ENCODE measurements at places on chromosomes 5 and 9.

GRCh38 chr5:160297004-160297403 is 15.4 kb downstream of the CCNJL start:
- DNase-seq: no peak

DNA sequence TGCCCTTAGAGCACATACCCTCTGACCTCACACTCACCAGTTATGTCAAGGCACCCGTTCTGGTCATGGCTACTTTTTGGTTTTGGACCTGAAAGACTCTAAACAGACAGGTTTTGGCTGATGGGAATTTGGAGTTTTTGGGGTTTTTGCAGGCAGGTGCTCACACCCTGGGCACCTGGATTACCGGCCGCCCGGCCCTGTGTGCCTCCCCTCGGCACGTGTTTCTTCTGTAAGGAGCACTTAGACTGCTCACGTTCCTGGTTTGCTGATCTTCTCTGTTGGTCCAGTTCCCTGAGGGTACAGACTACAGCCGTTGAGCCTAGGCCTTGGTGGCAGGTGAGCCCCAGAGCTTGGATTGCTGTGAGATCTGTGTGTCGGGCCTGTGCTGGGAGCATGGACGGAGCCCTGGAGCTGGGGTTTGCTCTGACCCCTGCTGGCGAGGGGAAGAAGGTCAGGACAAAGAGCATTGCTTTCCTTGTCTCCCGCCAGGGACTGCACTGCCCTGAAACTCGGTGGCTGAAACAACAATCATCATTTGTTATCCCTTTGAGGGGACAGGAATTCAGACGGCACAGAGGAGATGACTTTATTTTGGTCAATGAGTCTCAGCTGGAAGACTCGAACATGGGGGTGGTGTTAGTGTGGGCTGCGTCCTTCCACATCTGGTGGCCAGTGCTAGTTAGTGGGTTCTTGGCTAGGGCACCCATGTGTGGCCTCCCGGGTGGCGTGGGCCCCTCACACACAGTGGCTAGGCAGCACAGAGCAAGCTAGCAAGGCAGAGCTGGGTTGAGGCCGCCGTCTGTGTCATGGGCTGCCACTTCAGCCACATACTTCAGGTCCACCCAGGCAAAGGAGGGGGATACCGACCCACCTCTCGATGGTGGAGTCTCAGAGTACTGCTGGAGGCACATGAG is 76.4 kb downstream of the EHMT1 start:
- peak; percentile 88 for DNase-seq

DNA sequence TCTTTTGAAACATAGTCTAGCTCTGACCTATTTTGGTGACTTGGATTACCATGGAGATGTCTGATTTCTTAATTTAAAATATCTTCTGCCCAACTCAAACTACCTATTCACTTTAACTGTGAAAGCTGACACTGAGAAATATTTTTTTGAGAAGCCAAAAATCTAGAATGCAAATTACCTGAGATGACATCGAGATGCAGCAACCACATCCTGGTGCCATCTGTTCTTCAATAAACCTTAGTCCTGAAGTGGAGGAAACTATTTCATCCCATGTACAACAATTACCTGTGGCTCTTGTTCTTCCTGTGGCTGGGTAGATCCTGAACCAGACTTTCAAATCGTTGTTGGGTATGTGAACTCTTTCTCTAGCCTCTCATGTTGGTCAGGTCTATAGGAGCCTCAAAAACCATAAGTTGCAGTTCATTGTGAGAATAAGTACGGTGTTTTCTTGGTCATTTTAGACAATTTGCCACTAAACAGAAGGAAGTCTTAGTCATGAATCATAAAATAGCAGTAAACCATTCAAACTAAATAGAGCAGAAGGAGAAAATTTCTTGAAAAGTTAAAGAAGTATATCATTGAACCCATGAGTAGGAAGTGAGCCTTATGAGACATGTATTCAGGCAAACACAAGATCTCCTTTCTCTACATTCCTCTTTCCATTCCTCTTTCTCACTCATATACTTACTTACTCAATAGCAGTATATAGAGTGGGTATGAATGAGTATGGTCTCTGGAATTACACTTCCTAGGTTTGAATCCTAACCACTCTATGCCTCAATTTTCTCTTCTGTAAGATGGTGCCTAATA is 176.0 kb downstream of the HMHB1 start:
- DNase-seq: no peak

DNA sequence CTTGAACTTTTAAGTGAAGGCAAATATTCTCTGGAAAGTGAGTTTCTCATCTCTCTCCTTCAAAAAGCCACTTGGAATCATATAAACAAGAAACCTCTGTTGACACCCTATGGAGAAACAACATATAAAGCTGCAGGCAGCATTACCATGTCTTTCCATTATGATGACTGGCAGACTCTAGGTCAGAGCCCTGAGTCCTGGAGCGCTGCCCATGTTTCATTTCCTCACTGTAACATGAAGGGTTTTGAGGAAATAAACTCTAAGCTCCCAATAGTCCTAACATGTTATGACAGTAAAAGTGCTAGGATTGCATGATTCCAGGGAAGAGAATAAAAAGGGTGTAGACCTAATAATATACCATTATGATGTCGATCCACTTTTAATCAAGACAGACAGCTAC is 220.6 kb downstream of the CTNND2 start:
- no peak for DNase-seq

- peak; percentile 85 for DNase-seq
These were observed 15.5 kb upstream of the GLRX start for GRCh38 chr5:95838001-95838520.

DNA sequence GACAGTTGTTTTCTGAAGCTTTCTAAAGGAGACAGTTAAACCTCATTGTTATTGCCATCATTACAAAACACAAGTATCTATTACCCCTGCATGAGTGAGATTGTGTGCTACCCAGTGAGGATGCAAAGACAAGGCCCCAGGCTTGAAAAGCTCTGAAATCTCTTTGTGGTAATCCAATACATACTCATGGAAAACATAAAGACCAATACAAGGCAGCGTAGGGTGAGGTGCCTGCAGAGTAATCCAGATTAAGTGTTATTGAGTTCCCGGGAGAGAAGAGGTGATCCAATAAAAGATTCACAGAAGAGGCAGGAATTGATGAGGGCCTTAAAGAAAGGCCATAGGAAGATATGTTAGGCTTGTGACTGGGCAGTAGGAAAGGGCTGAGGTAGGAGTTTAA is 150.1 kb downstream of the MEF2C start:
- DNase-seq: no peak

DNA sequence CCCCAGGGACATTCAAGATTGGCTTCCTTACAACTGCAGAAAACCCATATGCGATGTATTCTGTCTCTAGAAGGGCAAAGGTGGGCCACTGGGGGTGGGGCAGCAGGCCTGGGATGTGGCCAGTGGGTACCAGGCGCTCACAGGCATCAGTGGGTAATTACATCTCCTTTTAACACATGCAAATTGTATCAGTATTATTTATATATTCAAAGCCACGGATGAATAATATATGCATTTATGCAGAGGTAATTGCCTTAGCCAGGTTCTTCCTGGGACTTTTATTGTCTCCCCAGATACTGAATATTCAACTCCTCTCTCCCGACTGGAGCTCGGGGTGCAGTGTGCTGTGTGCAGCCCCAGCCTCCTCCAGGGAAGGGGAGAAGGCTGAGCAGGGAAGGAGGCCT is 109.4 kb upstream of the MVB12B start:
- DNase-seq: no peak

GRCh38 chr5:33457126-33457525 is 16.4 kb downstream of the TARS1 start:
- no peak for DNase-seq

DNA sequence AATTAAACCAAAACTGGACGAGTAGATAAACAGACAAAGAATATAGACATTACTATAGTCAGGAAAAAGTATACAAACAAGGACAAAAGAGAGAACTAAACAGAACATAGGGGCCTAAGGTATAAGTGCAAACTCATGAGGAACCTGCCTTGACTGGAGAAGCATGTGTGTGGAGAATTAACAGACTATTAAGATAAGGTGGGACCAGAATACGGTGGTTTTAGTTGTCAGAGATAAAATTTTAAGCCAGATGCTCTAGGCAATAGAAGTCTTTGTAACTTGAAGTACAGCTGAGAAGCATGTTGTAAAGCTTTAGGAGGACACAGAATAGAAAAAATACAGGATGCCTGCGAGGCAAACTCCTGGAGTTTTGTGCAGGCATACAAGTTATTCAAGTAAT is 707.1 kb downstream of the PTPRD start:
- DNase-seq: no peak

DNA sequence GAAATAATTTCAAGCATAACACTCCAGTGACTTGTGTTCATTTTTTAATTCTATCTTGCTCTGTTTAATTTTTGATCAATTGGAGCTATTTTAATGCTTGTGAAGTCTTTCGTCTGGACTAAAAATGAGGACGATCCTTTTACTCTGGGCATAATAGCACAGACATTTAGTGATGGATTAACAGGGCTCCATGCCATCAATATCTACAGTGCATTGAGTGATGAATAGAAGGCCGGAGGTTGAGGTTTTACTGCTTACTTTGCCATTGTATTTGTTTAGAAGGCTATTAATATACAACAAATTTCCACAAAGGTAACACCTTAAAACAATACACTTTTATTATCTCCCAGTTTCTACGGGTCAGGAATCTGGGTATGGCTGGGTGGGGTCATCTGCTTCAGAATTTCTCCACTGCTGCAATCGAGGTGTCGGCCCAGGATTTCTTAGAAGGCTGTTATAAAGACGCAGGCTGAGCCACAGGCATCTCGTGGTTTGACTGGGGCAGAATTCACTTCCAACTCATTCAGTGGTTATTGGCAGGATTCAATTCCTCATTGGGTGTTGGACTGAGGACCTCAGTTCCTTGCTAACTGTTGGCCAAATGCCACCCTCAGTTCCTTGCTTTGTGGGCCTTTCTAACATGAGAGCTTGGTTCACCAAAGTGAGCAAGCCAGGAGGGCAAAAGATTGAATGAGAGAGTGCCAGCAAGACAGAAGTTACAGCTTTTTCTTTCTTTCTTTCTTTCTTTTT is 265.4 kb upstream of the VLDLR start:
- DNase-seq: no peak

- DNase-seq: no peak
These were observed 1393.9 kb upstream of the C9orf72 start for GRCh38 chr9:28967226-28967625.

DNA sequence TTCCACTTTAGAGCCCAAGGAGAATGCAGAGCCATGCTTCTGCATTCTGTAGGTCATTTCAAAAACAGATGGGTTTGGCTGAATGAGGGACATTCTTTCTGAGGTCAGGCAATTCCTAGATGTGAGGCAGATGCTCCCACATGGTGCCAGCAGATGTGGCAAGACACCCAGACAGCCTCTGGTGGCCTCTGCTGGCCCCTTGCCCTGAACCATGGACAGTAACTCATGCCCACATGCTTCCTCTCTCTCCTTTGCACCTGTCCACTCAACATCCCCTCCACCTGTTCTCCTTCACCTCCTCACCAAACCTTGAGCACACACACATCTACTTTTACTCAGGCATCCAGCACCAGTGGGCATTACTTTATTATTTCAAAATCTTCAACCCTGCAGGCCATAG is 252.3 kb downstream of the DNAH5 start:
- no peak for DNase-seq

DNA sequence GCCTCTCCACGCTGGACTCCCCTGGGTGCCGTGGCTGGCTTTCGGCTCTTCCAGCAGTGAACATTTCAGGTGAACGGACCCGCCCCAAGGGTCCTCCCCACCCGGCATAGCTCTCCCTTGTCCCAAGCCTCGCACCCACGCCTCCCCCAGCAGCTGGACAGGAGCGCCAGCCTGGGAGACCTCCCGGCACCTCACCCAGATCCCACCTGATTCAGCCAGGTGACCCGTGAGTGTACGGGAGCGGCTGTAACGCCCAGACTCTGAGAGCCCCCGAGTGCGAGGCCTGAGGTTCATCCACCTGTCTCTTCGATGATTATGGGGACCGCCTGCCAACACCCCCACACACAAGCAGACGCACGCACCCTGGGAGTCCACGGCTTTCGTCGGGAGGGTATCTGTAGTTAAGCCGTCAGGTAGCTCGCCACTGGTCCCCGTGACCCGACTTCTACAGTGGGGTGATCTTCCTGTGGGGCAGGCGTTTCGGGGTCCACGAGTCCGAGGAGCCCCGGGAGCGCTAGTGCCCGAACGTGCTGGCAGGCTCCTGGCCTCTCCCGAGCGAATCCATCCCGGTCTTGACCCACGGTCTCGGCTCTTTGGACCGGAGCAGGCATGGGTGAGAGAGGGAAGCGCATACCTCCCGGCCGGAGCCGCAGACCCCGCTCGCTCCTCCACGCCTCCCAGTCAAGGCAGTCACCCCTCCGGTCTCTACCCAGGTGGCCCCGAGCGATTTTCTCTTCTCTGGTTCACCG is 14.9 kb downstream of the TRIM7 start:
- peak; percentile 32 for DNase-seq

DNA sequence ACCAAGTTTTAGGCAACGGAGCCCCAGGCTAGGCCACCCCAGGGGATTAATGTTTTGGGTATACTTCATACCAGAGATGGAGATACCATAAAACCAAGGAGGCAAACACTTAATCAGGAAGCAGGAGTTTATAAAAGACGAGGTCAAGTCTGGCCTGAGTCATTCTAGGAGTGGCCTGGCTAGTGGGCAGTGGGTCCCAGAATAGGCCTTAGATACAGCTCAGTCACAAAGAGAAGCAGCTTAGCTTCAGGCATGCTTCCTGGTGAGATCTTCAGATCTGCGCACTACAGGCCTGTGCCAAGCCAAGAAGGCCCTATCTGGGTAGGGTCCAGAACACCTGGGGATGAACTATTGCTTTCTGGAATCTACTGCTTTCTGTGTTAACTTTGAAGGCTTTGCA is 20.6 kb upstream of the NR5A1 start:
- no peak for DNase-seq

- no peak for DNase-seq
These were observed 37.2 kb upstream of the GRHPR start for GRCh38 chr9:37385286-37385685.
